Central memory CD4-positive, alpha-beta T cell (primary cell): ENCODE measurements at places on chromosomes 3 and 15.

DNA sequence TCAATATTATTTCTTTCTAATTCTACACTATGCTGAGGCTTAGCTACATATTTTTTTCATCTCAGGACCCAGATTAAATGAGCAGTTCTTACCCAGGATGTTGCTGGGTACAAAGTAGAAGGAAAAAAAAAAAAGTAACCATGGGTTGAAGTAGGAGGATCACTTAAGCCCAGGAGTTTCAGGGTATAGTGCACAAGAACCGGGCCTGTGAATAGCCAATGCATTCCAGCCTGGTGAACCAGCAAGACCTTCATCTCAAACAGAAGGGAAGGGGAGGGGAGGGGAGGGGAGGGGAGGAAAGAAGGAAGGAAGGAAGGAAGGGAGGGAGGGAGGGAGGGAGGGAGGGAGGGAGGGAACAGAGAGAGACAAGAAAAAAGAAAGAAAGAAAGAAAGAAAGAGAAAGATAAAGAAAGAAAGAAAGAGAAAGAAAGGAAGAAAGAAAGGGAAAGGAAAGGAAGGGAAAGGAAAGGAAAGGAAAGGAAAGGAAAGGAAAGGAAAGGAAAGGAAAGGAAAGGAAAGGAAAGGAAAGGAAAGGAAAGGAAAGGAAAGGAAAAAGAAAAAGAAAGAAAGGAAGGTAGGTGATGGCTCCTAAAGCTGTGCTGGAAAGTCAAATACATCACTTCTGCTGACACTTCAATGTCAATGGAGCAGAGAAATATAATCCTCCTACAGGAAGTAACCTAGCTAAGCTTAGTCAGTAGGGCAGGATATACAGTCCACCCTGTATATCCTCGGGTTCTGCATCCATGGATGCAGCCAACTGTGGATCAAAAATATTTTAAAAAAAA, 206.8 kb upstream of the TGFBR2 start:
- DNase-seq = no peak

- DNase-seq = no peak
These were observed 637.8 kb upstream of the ROBO1 start for GRCh38 chr3:80405618-80406017.

GRCh38 chr3:81744366-81744765, 17.1 kb downstream of the GBE1 start:
- no peak for DNase-seq

DNA sequence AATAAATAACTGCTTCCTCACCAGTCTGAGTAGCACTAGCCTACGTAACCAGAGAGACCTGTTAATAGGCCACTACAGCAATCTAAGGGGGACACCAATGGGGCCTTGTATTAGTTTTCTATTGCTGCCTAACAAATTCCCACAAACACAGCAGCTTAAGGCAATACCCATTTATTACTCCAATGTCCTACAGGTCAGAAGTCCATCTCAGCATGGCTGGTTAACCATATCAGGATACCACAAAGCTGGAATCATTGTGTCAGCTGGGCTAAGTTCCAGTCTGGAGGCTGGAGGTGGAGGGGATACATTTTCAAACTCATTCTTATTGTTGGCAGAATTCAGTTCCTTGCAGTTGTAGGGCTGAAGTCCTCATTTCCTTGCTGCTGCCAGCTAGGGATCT, 331.9 kb downstream of the ULK4 start:
- DNase-seq = no peak

DNA sequence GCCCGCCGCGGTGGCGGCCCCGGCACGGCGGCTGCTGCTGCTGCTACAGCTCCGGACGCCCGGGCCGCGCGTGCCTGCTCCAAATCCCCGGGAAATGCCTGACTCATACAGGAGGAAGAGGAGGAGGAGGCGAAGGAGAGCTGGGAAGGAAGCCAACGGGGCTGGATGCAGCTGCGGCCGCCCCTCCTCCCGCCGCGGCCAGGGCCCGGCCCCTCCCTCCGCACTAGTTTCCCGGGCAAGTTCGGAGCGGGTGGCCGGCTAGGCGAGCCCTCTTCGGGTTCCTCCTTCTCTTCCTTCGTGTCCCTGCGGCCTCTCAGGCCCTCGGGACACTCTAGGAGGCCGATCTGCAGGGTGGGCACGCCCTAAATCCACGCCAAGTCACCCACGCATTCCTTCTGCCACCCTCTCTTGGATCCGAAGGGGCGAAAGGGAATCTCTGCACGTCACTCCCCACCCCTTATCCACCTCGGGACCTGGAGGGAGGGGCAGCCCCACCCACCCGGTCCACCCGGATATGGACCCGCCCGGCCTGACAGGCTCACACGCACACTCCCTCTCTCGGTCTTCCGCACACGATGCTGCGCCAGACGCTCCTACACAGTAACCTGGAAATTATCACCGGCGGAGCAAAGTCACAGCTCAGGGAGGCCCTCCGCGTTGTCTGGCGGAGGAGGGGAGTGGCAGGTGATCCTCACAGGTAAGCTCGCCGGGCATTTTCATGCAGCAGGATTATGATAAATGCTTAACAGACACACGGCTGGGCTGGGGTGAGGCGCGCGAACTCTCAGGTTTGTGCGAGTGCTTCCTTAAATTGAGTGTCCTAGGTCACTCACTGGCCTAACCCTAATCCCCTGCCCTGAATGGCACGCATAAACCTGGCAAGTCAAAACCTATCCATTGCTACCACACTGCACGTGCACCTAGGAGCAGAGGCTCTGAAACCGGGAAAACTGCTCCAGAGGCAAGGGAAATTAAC, at the start of the genes OSBPL10 and ZNF860:
TSS of gene OSBPL10 (minus strand) at position 57 of the 976 bp plus-strand sequence. CDS start 83 bp downstream, outside the sequence.
TSS of gene ZNF860 (plus strand) at position 545 of the 976 bp plus-strand sequence. CDS start 7,330 bp downstream, outside the sequence.
- DNase-seq = no peak

GRCh38 chr15:50740955-50741354, 24.6 kb downstream of the SPPL2A start:
- no peak for DNase-seq

DNA sequence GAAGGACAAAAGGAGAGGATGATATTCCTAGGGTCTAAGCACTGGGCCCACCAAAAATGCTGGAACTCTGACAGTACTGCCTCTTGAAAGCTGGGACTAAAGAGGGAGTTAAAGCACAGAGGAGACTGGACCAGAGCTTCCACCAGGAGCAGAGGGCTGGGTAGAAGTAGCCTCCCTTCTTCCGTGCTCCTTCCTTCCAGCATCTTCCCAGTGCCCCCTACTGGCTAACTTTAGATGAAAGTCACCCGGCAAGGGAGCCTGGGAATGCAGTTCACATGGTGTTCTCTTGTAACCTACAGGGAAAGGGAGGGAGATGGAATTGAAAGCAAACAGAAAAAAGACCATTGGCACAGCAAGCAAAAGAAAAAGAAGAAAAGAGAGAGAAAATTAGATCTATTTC, 106.1 kb upstream of the COL8A1 start:
- no peak for DNase-seq

DNA sequence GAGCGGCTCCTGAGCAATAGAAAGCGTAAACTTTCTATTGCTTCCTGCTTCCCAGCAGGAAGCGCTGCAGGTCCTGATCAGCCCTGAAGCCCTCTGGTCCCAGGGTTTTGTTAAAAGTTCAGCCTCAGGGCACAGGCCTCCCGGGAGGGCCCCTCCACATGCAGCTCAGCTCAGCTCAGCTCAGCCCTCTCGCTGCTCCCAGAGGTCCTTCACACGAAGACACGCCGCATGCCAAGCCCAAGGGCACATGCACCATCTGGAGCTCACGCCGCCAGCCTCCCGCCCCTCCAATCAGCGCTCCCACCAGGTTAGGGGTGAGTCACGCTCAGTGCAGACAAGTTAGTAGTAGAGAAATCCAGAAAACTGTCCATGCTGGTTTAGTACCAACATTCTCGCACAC, 12.7 kb downstream of the TKT start:
- DNase-seq = no peak

DNA sequence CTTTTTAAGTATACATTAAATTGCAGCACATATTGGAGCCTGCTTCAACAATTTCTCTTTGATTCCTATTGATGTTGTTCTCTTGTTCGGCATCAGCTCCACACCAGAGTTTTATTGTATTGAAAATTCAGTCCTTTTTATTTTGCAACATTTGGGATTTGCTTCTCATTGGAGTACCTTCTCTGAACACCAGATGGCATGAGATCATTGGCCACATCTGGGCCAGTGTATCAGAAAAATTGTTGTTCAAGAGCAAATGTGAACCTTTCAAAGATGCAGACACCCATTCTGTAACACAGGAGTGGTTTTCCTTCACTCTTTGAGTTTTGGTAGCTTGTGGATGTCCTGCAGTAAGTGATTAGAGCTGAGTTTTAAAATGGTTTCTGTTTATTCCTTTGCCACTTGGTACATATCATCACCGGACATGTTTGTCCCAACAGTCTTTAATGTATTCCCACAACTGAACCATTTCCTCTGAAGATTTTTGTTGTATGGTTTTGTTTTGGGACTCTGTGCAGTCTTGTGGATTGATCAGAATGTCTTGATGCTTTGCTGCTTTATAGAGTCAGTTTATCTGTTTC, 96.1 kb downstream of the MCTP2 start:
- DNase-seq = no peak
